ENCODE measurements at places on chromosomes 2 and 18.

DNA sequence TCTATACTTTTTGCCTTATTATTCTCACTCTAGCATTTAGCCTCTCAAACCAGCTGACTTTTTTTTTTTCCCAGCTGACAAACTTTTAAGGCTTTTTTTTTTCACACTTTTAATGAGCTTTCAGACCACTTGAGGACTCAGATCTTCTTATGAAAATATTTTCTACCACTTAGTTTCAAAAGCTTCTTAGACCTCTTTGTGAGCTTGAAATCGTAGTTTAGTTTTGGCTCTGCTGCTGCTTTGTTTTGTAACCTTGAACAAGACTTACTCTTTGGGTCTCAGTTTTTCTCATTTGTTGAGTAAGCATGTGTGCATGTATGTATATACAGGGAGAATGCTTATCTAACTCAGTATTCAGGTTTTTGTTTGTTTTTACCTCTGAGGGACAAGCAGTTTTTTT lies 3.5 kb downstream of the NBEAL1 start:
- DNase-seq = no peak

DNA sequence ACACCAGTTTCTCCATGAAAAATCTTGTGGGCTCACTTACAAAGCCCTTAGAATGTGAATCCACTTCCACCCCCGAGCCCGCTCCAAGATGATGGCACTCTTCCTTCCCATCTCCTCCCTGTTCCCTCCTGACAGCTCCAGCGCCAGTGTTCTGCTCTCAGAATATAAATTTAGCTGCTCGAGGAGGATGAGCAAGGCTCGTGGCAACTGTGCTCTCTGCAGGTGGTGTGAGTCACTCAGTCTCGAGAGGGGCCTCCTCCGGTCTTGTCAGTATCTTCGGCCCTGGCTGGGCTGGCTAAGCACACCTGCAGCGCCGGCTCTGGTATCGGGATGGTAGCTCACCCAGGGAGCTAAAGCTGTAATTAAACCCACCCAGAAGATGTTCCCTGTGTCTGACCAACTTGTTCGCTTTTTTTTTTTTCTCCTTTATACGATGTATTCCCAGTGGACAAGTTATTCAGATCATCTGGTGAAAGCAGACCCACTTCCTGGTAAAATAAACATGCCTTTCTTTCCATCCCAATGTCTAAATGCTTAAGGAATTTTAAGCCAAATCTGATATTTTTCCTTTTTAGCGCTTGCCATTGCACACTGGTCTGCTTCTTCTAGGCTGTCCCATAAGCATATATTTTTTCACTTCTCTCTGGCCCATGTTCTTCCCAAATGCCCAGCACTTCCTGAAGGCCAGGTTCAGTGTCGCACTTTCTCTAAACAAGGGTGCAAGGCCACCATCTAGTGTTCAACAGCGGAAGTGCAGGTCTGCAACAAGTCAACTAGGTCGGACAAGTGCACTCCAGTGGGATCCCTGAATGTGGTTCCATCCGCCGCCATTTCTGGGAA lies 31.4 kb upstream of the YPEL5 start:
- DNase-seq = peak; percentile 64

DNA sequence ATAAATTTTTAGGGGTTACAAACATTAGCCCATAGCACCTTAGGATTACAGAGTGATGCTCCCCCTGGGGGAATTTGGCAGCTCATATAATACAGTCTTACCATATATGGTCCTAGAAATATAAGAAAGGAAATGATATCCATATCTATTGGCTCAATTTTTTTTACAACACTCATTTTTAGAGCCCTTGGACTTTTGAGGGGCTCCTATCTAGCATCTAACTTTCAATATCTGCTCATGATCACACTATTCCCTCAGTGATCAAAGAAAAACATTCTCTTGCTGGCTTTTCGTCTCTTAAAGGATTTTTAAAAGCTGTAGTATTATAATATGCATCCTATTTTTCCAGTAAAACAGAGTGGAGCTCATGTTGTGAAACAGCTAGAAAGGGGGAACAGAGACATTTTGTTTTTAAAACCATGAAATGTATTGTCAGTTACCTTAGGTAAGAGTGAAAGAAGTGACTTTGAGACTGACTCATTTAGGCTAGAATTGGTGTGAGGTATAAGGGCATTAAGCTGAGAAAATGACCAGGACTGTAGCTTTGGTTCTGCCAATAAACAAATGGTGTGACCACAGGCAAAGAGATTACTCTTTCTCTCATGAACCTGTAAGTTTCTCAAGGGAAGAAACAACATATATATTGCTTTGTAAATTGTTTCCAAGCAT lies 65.8 kb downstream of the ALPK2 start:
- DNase-seq = no peak

- DNase-seq = no peak
Observed at GRCh38 chr2:50743471-50743870, 288.5 kb downstream of the NRXN1 start.

- DNase-seq = no peak
Observed at GRCh38 chr2:234032279-234032856, 18.1 kb upstream of the SPP2 start.

GRCh38 chr2:170823898-170824215 lies 7.2 kb downstream of the GAD1 start:
- no peak for DNase-seq

DNA sequence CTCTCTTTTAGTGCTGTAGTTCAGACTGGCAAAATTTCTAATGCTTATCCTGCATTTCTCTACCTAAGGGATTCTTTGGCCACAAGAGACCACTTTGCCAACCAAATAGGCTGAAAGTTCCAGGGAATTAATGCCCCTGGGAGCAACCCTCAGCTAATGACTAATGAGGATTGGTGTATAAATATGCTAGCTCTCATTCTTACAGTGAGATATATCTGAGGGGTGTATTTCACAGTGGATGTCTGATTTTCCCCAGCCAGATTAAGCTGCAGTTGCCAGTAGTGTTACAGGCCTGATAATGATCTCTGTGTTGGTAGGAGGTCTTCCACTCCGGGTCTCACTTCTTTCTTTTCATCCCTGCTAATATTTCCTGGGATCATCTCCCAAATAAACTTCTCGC lies 90.4 kb downstream of the GULP1 start:
- no peak for DNase-seq

DNA sequence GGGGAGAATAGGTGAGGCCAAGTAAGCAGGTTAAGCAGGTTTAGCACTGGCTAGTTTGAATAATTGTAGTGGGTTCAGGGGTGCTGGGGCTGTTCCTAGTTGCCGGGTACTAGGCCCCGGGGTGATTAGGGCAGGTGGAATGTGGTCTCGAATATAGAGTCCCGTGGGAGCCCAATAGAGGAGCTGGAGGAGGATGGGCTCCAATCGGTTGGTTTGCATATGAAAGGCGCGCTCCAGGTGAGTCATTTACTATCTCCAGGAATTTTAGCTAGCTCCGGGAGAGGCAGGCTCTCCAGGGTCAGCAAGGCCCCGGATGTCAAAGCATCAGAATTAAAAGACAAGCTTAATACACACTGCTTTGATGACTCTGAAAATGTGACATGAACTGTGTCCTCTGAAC lies 304.0 kb downstream of the ZNF521 start:
- DNase-seq = no peak

DNA sequence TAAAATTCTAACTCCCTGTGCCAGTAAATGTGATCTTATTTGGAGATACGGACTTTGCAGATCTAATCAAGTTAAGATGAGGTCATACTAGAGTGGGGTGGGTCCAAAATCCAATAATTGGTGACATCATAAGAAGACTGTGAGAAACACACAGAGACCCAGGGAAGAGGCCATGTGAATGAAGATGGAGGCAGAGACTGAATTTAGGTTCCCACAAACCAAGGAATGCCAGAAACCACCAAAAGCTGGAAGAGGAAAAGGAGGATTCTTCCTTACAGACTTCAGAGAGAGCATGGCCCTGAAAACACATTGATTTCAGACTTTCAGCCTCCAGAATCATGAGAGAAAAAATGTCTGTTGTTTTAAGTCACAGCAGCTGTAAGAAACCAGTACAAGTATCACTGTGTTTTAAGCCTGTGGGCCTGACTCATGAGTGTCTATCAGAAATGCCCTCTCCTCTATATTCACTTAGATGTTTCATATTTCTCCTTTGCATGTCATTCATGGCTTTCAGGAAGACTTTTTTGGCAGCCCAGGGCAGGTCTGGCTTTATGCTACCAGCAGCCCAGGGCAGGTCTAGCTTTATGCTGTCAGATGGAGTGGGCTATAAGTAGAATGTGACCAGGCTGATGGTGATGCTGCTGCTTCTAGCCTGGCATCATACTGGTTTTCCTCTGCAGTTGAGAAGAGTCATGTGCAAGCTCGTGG lies 100.0 kb downstream of the SPOPL start:
- DNase-seq = no peak

Data from NCI-H774 (cell line).